Inflammatory macrophage (primary cell): ENCODE measurements at places on chromosomes 11 and 22.
A peak's percentile ranks its signal among the peaks of the same experiment; 100 is the strongest.

- no peak for DNase-seq
These were observed 98.6 kb downstream of the KIF18A start for GRCh38 chr11:28009388-28009787.

DNA sequence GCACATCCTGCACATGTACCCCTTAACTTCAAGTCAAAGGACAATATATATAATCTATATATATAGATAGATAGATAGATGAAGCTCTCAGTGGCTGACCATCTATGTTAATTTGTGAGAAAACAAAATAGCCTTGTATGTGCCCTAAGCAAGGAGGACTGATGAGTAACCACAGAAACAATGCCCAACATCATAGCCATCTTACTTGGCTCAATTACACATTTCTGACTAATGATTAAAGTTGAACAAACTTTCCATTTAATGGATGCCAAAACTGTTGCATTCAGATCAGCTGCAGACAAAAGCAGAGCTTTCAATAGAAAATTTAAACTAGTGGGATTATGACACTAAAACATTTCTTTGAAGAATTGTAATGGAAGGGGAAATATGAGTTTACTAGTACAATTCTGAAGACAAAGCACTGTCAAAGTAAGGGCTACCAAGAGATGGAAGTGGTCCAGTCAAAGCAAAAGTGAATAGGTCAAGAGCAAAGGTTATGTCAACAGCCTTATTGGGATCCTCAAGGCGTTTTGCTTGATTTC, 1188.2 kb upstream of the RAG2 start:
- no peak for DNase-seq

GRCh38 chr11:57396744-57397143, 6.3 kb upstream of the PRG2 start:
- no peak for DNase-seq

- peak; percentile 6 for DNase-seq
These were observed 22.5 kb downstream of the RHOD start for GRCh38 chr11:67079065-67079705.

DNA sequence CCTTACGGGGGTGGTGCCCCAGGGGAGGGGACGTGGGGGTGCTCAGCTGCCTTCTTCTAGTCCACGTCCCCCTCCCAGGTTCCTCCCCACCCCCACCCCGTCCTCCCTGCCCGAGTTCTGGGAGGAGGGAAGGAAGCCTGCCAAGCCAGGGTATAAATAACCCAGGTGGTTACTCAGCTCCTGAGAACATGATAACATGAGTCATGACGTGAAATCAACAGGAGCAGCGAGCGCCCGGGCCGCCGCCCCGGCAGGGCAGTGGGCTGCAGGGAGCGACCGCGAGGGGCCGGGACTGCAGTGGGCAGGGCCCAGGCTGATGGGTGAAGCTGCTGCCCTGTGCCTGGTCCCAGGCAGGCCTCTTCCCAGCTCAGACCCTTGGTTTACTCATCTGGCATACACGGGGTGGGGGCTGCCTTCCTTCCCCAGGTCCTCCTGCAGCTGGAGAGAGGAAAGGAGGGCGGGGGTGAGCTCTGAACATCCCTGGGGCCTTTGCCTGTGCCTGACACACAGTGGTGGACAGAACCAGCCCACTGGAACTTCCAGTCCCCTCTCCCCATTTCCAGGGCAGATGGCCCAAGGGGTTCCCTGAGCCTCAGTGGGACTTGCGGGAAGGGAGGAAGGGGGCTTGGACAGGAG, 8.8 kb upstream of the PDGFB start:
- peak; percentile 51 for DNase-seq

- DNase-seq = peak; percentile 22
These were observed 105.6 kb upstream of the ALDH3B2 start for GRCh38 chr11:67780056-67780455.

GRCh38 chr11:132444911-132445310, 1074.5 kb downstream of the NTM start:
- no peak for DNase-seq

DNA sequence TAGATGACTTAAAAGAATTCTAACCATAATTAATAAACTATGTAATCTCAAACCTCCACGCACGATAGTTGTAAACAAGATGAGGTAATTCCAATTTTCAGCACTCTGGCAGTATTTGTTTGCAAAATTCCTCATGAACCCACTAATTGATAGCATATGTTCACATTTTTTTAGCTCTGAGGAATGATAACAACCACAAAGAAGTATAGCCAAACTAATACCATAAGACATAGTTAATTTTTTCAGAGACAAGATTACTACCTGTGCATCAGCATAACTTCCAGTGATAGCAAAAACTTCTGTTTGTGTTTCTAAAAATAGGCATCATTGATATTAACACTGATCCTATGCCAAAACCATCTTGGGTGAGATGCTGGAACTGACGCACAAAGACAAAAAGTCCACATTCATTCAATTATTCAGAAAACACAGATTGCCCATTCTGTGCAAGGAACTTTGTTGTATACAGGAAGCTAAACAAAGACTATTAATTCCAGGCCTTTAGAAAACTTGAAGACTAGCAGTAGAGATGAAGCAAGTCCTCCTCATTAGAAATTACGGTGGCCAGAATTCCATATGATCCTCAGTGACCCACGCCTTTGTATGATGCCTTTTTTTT, 57.7 kb downstream of the PDGFD start:
- DNase-seq = no peak

- DNase-seq = peak; percentile 84
These were observed 43.4 kb upstream of the MICAL2 start for GRCh38 chr11:12066799-12067508.

DNA sequence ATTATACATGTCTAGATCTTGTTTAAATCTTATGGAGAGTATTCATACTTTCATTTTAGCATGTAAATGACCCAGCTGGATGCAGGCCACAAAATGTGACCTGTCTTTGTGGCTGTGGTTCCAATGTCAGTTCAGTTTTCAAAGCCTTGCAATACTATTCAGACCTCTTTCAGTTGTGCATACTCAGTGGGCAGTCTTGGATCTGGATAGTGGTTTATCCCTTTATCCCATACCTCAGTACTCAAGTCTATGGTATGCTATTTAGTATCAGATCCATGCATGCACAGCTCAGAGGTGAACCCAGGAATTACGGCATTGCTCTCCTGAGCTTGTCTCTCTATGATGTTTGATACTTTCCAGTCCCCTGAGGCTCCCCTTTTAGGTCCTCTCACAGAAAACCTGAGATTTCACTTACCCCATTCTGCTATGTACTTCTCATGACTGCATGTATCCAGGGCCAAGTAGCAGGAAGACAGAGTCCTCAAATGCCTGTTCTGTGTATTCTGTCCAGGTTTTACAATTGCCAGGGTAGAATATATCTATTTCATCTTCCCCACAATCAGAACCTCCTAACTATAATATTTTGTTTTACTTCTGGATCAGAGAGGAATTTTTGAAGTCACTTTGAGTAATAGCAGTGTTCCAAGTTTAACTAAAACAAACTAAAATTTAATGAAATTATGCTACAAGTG, 6.9 kb upstream of the P4HA3 start:
- no peak for DNase-seq

DNA sequence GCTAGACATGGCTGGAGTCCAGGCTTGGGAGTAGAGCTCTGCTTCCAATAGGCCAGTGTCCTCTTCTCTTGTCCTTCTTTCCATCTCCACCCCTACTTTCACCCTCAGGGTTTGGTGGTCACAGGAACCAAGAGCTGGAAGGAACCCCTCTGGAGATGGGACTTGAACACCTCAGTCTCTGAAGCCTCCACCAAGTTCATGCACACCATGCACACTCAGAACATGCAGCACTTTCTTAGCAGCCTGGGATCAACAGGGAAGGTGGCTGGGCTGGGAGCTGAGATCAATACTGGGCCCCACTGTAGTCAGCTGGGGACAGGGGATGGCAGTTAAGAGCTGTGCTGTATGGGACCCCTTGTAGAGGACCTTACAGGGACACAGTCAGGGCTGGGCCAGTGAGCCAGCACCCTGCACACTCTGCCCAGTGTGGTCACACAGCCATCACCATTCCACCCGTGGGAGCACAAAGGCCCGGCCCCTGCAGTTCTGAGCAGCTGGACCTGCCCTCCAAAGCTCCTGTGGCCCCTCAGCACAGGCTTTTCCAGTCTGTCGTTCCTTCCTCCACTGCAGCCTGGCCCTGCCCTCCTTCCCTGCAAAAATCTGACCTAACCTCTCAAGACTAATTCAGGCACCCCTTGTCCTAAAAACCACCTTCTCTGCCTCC, 47.7 kb downstream of the GAB4 start:
- no peak for DNase-seq

DNA sequence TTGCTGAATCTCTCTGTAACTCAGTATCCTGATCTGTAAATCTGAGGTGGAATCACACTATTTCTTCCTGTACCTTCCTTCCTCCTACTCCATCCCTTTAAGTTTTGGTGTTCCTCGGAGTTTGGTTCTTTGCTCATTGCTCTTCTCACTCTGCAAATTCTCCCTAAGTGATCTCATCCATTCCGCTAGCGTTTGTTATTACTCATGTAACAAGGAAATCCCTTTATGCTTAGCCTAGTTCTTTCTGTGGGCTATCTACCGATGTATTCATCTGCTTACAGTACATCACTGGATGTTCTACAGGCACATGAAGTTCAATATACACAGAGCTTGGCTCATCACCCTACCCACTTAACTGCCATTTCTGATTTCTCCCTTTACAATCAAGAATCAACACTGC, 1.6 kb upstream of the CEP295 start:
- DNase-seq = no peak

GRCh38 chr11:102238391-102238821, 78.9 kb upstream of the BIRC3 start:
- DNase-seq = no peak

- no peak for DNase-seq
These were observed 15.2 kb downstream of the SERPINH1 start for GRCh38 chr11:75577207-75577606.

GRCh38 chr11:86669424-86669823, 3.0 kb downstream of the ME3 start:
- no peak for DNase-seq
